ENCODE measurements at places on chromosomes 6 and 20. TPM values are rescaled to one million over a fixed set of nuclear protein-coding genes. Genes with fewer than 3 reads are reported as not detected.

The SLC39A7 gene
- 48.7 TPM for total RNA-seq

The SNX21 gene
- 46.7 TPM for total RNA-seq

The SNAI1 gene
- 1.8 TPM for total RNA-seq

The TMX4 gene
- total RNA-seq, result 77.7 TPM

DNA sequence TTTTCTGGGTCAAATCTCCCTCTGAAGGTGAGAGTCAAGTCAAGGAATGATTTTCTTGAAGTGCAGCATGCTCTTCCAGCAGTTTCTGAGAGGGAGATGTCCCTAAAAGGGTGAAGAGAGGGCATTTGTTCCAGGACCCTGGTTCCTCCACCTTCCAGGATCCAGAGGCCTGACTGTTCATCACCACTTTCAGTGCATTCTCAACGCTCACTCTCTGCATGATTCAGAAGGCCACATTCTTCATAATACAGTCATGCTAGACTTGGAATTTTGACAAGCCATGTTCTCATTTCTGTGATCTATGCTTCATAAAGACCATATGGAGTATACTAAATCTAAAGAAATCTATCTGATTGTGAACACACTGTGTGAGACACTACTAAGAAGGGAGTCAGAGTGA is 85.1 kb downstream of the PDE7B start:
- H3K4me1 ChIP-seq, result no peaks in the 10 kb centered on the region
- DNase-seq, result no peak
- H3K36me3 ChIP-seq, result no peaks in the 10 kb centered on the region

The BTNL2 gene
- not detected for total RNA-seq

- no peaks in the 10 kb centered on the region for H3K27me3 ChIP-seq
- no peaks in the 10 kb centered on the region for H3K36me3 ChIP-seq
- DNase-seq, result no peak
- no peak overlapping the region for H3K27ac ChIP-seq
- no peak overlapping the region for H3K4me3 ChIP-seq
- H3K4me1 ChIP-seq, result no peaks in the 10 kb centered on the region
These were observed 107.4 kb upstream of the TNFAIP3 start for GRCh38 chr6:137759624-137760023.

- H3K36me3 ChIP-seq, result no peaks in the 10 kb centered on the region
- H3K4me3 ChIP-seq, result no peak overlapping the region
- no peak for DNase-seq
- H3K4me1 ChIP-seq, result no peaks in the 10 kb centered on the region
- H3K27ac ChIP-seq, result no peak overlapping the region
- no peaks in the 10 kb centered on the region for H3K27me3 ChIP-seq
These were observed 117.0 kb downstream of the PCSK2 start for GRCh38 chr20:17343656-17344452.

DNA sequence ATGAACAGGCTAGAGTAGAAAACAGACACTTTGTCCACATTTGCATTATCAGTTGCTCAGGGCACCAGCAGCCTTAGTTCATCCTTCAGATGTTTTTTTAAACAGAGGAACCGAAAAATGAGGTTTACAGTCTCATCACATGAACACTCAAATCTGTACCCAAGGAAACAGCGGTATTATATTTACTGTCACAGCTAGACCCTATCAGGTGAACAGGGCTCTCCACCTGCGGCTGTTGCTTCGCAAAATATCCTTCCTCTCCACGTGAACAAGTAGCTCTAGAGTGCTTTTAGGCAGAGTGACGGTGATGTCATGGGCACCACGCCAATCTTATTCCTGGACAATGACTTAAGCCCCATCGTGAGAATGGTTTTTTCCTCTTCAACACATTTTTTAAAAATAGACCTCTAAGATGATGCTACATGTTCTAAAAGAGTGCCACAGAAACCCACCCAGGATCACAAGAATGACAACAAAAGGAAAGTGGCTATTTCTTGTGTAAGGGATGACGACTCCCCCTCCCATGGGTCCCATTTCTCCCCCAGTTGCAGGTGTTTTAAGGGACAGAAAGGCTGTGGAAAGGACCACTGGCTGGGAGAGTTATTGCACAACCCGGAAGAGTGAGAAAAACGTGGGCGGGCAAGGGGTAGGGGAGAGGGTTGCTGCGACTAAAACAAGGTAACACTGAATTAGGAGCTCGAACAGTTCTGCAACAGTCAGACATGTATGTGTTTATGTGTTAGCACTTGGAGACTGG is 77.7 kb downstream of the EFHC1 start:
- H3K4me1 ChIP-seq, result peaks cover 35% of the 10 kb centered on the region
- H3K4me3 ChIP-seq, result no peak overlapping the region
- peaks cover 15% of the 10 kb centered on the region for H3K36me3 ChIP-seq
- H3K27ac ChIP-seq, result no peak overlapping the region

The TMEM200A gene
- total RNA-seq, result 4.4 TPM

DNA sequence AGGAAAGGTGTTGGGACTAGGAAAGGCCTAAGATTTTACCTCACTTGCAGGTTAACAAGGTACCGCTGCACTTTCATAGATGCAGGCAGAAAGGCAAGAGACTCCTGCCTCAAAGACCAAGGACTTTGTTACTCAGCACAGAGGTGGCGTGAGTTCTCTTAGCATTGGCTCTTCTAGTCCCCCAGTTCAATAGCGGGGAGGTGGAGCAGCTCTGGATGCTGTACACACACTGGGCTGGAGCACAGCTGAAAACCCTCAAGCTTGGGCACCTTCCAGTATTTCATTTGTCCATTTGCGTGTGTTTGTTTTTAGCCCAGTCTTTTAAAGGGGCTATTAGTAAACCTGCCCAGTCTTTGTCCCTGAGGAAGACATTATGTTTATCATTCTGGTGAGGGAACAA is 345.2 kb downstream of the FARS2 start:
- no peaks in the 10 kb centered on the region for H3K4me1 ChIP-seq
- H3K4me3 ChIP-seq, result no peak overlapping the region
- no peaks in the 10 kb centered on the region for H3K27me3 ChIP-seq
- DNase-seq, result no peak
- H3K36me3 ChIP-seq, result no peaks in the 10 kb centered on the region

- no peaks in the 10 kb centered on the region for H3K36me3 ChIP-seq
- H3K27me3 ChIP-seq, result no peaks in the 10 kb centered on the region
- H3K4me1 ChIP-seq, result no peaks in the 10 kb centered on the region
- no peak overlapping the region for H3K27ac ChIP-seq
These were observed 56.5 kb downstream of the ARMC2 start for GRCh38 chr6:108904741-108905140.

DNA sequence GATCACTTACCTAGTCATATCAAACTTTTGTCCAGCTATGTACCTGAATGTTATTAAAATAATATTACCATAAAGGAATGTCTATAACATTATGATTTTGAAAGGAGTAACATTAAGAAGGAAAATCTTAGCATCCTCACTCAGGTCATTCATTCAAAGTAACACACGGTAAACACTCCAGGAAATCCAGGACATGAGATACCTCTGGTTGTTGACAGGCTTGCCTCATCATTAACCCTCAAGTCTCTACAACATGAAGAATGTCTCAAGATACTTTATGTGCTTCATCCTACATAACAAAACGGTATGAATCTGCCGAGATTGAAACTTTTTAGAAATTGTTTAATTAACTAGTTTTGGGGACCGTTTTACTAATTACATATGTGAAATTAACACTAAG is 690 bp upstream of the FILIP1 start:
- no peaks in the 10 kb centered on the region for H3K36me3 ChIP-seq
- peaks cover 32% of the 10 kb centered on the region for H3K4me1 ChIP-seq
- H3K4me3 ChIP-seq, result peak overlapping the region; percentile 63
- DNase-seq, result no peak
- no peaks in the 10 kb centered on the region for H3K27me3 ChIP-seq

DNA sequence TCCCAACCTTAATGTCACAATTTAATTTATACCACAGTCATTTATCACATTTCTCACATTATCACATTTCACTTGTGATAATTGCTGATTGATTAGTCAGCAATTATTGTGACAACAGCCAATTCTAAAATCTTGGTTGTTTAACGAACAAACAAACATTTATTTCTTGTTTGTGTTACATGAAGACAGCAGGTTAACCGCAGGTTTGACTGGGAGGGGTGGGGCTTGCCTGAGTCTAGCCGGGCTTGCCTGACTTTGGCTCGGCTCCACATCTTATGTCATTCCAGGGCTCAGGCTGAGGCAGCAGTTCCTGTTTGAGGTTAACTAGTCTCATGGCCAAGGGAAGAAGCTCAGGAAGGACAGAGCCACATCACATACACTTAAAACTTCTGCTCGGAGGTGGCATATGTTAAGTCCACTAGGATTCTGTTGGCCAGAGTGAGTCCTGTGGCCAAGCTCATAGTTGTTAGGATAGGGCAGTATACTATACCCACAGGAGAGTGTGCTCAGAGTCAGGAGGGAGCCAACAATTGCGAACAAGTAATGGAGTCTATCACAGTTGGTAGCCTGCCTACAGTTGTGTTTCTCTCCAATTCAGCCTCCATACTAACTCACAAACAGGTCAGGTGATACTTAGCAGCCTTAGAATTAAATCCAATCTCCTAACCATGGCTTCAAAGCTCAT is 90.0 kb upstream of the IFNGR1 start:
- no peaks in the 10 kb centered on the region for H3K27me3 ChIP-seq
- peaks cover 6% of the 10 kb centered on the region for H3K4me1 ChIP-seq
- H3K27ac ChIP-seq, result no peak overlapping the region
- peak; percentile 71 for DNase-seq

- DNase-seq, result no peak
- no peaks in the 10 kb centered on the region for H3K27me3 ChIP-seq
- no peak overlapping the region for H3K27ac ChIP-seq
- H3K4me1 ChIP-seq, result no peaks in the 10 kb centered on the region
- H3K4me3 ChIP-seq, result no peak overlapping the region
- no peaks in the 10 kb centered on the region for H3K36me3 ChIP-seq
These were observed 70.4 kb upstream of the FUCA2 start for GRCh38 chr6:143581835-143582480.

The SLPI gene
- total RNA-seq, result 56.9 TPM

- H3K27ac ChIP-seq, result no peak overlapping the region
- H3K4me1 ChIP-seq, result no peaks in the 10 kb centered on the region
- H3K27me3 ChIP-seq, result no peaks in the 10 kb centered on the region
- no peak for DNase-seq
- H3K4me3 ChIP-seq, result no peak overlapping the region
These were observed 426.2 kb downstream of the BMP2 start for GRCh38 chr20:7193681-7194080.

DNA sequence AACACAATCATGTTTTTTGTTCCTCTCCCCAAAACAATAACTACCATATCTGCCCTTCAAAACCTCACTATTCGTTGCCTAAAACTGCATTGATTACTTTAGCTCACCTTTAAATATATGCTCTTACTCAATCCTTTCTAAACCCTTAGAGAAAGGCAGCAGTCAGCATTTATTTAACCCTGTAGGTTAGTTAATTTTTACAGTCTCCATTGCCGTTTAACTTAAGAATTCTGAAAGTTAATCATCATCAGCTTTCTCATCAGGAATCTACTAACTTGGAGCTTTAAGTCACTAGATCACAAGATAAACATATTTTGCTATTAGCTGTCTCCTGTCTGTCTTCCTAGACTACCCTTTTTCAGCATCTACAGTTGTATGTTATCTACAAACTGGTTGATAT is 991.9 kb downstream of the EPHA7 start:
- no peak overlapping the region for H3K4me3 ChIP-seq
- no peaks in the 10 kb centered on the region for H3K36me3 ChIP-seq
- DNase-seq, result no peak
- H3K27me3 ChIP-seq, result no peaks in the 10 kb centered on the region
- no peaks in the 10 kb centered on the region for H3K4me1 ChIP-seq
- H3K27ac ChIP-seq, result no peak overlapping the region

The NKX2-4 gene
- total RNA-seq, result not detected

DNA sequence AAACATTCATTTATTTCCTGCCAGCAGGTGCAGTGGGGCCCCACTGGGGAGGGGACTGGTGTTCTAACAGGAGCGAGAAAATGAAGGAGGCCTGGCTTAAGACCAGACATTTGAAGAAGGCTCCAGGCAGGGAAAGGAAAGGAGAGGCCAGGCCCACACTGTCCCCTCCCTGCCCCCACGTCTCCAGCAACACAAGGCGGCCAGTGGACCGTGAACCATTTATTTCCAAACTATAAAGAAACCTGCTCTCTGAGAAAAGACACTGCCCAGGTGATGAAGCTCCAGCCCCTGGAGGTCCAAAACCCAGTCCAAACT is 41.4 kb upstream of the CDH22 start:
- no peak overlapping the region for H3K4me3 ChIP-seq
- no peak for DNase-seq

GRCh38 chr6:119350202-119350951 is 816 bp upstream of the MAN1A1 start:
- no peaks in the 10 kb centered on the region for H3K27me3 ChIP-seq
- H3K4me1 ChIP-seq, result peaks cover 52% of the 10 kb centered on the region
- no peaks in the 10 kb centered on the region for H3K36me3 ChIP-seq
- H3K27ac ChIP-seq, result peak overlapping the region; percentile 99

GRCh38 chr6:11430036-11430435 is 107.5 kb upstream of the TMEM170B start:
- no peak overlapping the region for H3K4me3 ChIP-seq
- H3K4me1 ChIP-seq, result peaks cover 42% of the 10 kb centered on the region
- no peaks in the 10 kb centered on the region for H3K27me3 ChIP-seq

DNA sequence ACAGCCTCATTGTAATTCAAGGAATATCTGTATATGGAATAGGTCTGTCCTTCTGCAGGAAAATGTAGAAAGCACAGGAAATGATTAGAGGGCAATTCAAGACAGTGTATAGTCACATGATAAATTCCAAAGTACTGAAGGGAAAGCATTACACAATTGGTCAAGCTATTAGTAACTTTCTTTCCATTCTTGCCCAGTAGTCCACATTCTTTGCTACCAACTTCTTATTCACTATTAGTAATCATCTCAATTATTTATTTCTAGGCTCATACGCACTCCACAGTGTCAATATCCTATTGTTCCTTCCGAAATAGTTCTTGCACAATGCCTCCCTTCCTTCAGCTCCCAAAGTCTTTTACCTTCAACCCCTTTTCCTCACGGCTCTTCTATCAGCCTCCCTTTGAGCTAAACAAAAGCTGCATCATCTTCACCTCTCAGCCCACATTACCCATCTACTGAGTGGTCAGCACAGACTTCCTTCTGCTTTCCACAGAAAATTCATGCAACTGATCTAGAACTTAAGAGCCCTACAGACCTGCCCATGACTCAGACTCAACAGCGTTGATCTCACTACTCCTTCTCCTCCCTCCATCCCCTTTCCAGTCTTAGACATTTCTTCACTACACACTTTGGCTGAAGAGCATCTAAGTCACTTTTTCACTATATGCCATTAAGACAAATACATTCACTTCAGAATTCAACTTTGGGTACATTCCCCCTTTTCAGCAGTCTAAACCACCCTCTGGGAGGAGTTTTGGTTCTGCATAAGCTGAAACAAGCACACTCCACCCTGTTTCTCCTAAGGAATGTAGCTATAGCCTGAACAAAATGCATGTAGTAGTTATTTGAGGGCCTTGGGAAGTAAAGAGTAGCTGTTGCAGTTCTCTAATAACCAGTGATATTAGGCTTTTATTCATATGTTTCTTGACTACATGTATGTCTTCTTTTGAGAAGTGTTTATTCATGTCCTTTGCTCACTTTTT is 157.9 kb downstream of the KIF16B start:
- no peaks in the 10 kb centered on the region for H3K27me3 ChIP-seq
- no peaks in the 10 kb centered on the region for H3K36me3 ChIP-seq
- no peak overlapping the region for H3K27ac ChIP-seq
- DNase-seq, result no peak
- H3K4me3 ChIP-seq, result no peak overlapping the region
- no peaks in the 10 kb centered on the region for H3K4me1 ChIP-seq

The ANKEF1 gene
- total RNA-seq, result 0.36 TPM

The FOXC1 gene
- 1.5 TPM for total RNA-seq

- H3K27ac ChIP-seq, result no peak overlapping the region
- no peaks in the 10 kb centered on the region for H3K27me3 ChIP-seq
- H3K36me3 ChIP-seq, result no peaks in the 10 kb centered on the region
- H3K4me3 ChIP-seq, result no peak overlapping the region
- no peaks in the 10 kb centered on the region for H3K4me1 ChIP-seq
- DNase-seq, result no peak
These were observed 328.4 kb upstream of the CNR1 start for GRCh38 chr6:88494401-88495140.

The BANF2 gene
- total RNA-seq, result not detected
